ENCODE measurements at places on chromosomes 16 and 17. TPM values are rescaled to one million over a fixed set of nuclear protein-coding genes. Genes with fewer than 3 reads are reported as not detected.

- DNase-seq: no peak
Observed at GRCh38 chr16:80997139-80997798, 9.4 kb downstream of the CMC2 start.

CNP gene
- total RNA-seq: 56.3 TPM

PHF23 gene
- 25.9 TPM for total RNA-seq

GRCh38 chr17:19332371-19333131 is 30.0 kb downstream of the B9D1 start:
- no peak for DNase-seq

TEDC2 gene
- total RNA-seq: 1.1 TPM

UMOD gene
- total RNA-seq: not detected

- DNase-seq: no peak
Observed at GRCh38 chr16:22681554-22682291, 132.2 kb upstream of the HS3ST2 start.

TMEM220 gene
- total RNA-seq: 1.4 TPM

HOXB9 gene
- total RNA-seq: not detected

DNA sequence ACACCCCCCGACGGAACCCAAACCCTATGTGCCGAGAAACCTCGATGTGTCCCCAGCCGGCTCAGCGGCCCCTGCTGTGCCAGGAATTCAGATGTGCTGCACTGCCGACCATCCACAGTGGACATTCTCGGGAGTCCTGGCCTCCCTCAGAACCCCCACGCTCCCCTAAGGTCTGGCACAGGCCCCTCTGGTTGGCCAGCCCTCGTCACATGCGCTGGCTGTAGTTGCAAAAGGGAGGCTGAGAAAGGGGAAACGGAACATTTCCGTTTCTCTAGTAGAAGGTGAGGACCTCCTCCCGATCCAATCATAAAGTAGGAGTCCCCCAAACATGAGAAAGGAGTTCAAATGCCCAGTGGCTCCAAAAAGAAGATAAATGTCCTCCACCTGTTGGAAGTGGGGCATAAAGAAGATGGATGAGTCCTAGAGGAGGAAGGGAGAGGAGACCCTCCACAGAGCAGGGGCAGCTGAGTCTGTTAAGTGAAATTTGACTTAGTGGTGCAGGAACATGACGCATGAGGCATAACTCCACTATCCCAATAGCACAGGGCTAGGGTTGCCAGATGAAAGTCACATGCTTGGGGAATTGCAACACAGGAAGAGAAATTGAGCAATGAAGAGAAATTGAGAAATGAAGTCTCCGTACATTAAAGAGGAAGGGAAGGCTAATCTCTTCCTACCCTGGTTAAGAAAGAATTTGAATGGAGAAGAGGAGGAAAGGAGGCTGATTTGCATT is 49.3 kb upstream of the WSB1 start:
- no peak for DNase-seq

- no peak for DNase-seq
Observed at GRCh38 chr16:75288181-75288580, 36.8 kb upstream of the BCAR1 start.

Data from esophagus squamous epithelium (tissue), 5 donors.